Activated CD8-positive, alpha-beta T cell treated with anti-CD3 and anti-CD28 coated beads for 36 hours (primary cell): ENCODE measurements at places on chromosomes 5 and 9.

DNA sequence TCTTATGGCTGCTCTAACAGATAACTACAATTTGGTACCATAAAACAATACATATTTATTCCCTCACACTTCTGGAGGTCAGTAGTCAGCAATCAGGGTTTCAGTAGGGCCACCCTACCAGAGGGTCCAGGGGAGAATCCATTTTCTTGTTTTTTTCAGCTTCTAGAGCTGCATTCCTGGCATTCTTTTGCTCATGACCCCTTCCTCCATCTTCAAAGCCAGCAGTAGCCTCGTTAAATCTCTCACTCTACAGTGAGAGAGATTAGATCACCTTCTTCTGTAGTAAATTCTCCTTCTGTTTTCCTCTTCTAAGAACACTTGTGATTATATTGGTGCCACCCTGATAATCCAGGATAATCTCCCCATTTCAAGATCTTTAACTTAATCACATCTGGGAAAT lies 187.4 kb downstream of the RFK start:
- H3K27me3 ChIP-seq: peaks cover 3% of the 10 kb centered on the region
- no peaks in the 10 kb centered on the region for H3K36me3 ChIP-seq
- H3K27ac ChIP-seq: no peak overlapping the region

GRCh38 chr5:160473681-160474080 lies 52.0 kb downstream of the PTTG1 start:
- no peak for DNase-seq
- peaks cover 61% of the 10 kb centered on the region for H3K4me1 ChIP-seq
- H3K4me3 ChIP-seq: peak overlapping the region; percentile 45

GRCh38 chr5:37814699-37815098 lies 25.1 kb downstream of the GDNF start:
- H3K36me3 ChIP-seq: no peaks in the 10 kb centered on the region
- no peak overlapping the region for H3K27ac ChIP-seq
- no peaks in the 10 kb centered on the region for H3K4me1 ChIP-seq
- H3K27me3 ChIP-seq: peaks cover 1% of the 10 kb centered on the region

DNA sequence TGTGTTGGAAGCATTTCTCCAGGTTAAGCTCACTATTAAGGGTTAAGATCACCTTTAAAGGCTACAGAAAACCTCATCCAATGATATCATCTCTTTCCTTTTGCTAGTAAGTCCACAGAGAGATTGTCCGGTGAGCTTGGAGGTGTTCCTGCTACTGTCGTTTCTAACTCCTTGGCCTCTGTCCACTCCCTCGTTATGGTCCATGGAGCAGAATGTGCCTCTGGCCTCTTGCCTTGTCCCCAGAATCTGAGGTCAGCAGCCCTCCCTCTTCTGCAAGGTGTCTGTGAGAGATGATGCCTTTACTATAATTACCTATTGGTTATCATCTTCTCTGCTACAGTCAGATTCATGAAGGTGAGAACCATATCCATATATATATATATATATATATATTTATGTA lies 15.0 kb downstream of the ORM2 start:
- H3K27me3 ChIP-seq: no peaks in the 10 kb centered on the region
- no peak overlapping the region for H3K4me3 ChIP-seq
- H3K27ac ChIP-seq: peak overlapping the region; percentile 84
- DNase-seq: no peak
- peaks cover 49% of the 10 kb centered on the region for H3K4me1 ChIP-seq

DNA sequence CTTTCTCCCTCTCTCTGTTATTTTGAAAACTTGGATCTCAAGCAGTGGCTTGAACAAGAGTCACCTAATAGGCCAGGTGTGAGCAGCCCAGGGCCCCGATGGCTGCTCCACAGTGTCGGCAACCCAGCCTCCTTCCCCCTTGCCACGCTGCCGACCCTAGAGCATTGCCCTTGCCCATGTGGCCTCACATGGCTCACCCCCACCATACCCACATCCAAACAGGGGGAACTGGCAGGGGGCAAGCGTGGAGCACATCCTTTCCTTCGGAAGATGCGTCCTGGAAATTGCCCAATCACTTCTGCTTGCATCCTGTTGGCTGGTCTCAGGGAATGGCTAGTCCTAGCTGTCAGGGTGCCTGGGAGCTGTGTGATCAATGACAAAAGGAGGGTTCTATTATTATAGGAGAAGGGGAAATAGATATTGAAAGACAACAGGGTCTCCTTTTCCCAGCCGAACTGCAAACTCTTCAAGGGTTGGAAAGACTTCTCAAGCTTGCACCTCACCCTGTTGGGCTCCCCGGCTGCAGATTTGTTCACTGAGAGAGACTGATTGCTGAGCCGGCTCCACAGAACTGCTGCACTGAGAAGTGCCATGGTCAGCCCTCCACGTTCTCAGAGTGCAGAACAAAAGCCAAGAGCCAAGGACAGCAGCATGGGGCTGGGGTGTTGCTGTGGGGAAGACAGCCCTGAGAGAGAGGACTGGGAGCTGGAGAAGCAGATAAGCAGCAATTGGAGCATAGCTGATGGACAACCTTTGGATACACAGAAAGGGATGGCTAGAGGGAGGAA lies 8.3 kb upstream of the TIFAB start:
- DNase-seq: no peak
- peaks cover 13% of the 10 kb centered on the region for H3K27me3 ChIP-seq
- no peak overlapping the region for H3K4me3 ChIP-seq

GRCh38 chr5:58974083-58974482 lies 391.2 kb downstream of the RAB3C start:
- no peak for DNase-seq
- no peaks in the 10 kb centered on the region for H3K27me3 ChIP-seq
- no peak overlapping the region for H3K27ac ChIP-seq
- H3K36me3 ChIP-seq: peaks cover 52% of the 10 kb centered on the region
- peaks cover 5% of the 10 kb centered on the region for H3K4me1 ChIP-seq

DNA sequence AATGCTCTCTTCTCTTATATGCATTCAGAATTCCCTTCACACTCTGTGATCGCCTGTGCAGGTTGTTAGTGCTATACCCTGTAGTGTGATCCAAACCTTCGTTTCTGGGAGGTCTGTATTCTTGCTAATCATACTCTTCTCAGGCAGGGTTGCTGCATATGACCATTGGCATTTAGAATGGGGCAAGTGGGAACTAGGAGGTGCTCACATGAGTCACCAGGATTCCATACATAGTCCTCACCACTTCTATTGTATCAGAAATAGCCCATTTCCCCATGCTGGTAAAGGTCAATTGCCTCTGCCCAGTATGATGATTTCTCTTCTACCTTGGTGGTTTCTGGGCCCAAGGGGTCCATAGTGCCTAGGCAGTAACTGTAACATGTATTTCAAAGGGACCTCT lies 443.5 kb upstream of the CDH6 start:
- no peak for DNase-seq
- H3K36me3 ChIP-seq: no peaks in the 10 kb centered on the region
- no peaks in the 10 kb centered on the region for H3K4me1 ChIP-seq
- H3K4me3 ChIP-seq: no peak overlapping the region
- no peaks in the 10 kb centered on the region for H3K27me3 ChIP-seq

DNA sequence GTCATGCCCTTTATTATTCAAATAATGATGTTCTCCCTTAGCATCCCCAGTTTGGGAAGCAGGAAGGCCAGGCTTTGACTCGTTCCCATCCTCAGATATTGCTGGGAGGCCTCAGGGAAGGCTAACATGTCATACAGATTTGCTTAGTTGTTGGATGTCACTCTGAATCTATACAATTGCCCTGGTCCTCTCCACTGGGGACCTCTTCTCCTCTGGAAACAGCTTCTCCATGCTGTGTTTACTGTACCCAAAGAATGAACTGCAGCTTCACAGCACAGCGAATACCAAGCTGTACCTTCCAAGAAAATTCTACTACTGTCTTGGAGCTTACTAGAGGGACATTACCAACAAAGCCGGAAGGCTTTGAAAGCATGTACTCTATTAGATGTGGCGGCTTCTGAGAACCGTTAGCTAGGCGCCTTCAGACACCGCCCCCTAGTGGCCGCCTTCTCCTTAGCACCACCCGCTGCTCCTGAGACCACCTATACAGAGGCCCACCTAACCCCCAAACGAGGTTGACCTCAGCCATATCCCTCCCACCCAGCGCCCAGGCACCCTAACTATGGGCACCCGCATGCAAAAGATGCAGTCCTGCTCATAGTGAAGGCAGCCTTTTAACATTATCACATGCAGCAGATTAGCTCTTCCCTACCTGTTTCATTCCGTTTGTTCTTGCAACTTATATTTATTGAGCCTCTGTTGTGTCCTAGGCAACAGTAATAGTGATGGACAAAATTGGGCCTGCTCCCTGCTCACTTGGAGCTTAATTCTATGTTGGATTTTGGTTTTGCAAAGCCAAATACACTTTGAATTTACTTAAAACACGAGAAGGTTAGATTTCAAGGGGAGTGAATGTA lies 34.9 kb upstream of the FOXI1 start:
- H3K27ac ChIP-seq: no peak overlapping the region
- H3K36me3 ChIP-seq: peaks cover 59% of the 10 kb centered on the region
- H3K4me3 ChIP-seq: no peak overlapping the region
- H3K27me3 ChIP-seq: no peaks in the 10 kb centered on the region
- H3K4me1 ChIP-seq: no peaks in the 10 kb centered on the region

DNA sequence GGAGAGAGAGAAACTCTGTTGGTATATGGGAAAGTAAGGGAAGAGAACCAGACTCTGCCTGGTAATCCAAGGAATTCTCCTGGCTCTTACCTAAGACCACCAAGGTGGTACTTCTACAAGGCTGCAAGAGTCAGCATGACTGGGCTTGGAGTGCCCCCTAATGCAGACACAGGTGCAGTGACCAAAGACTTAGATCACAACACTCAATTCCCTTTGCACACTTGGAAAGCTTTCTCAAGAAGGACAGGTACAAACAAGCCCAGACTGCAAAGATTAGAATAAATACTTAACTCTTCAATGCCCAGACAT lies 25.2 kb downstream of the UGT3A2 start:
- H3K4me1 ChIP-seq: no peaks in the 10 kb centered on the region
- H3K27me3 ChIP-seq: peaks cover 5% of the 10 kb centered on the region
- H3K36me3 ChIP-seq: no peaks in the 10 kb centered on the region
- no peak overlapping the region for H3K27ac ChIP-seq
- no peak for DNase-seq

DNA sequence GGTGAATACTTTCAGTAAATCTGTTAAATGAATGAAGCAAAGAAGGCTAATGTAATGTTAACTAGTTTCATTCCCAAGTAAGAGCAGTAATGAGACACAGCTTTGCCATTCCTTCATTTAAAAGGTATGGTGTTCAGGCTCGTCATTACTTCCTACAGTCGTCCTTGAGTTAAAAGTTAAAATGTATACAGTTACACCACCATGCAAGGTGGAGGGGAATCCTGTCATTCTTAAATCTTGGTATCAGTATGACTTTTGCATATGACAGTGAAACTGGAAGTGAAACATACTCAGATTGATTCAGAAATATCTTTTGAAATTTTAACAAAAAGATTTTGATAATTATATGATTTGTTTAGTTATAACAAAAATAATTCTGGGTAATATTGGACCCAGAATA lies 25.9 kb downstream of the MTRR start:
- H3K27ac ChIP-seq: peak overlapping the region; percentile 5
- H3K4me3 ChIP-seq: no peak overlapping the region
- no peaks in the 10 kb centered on the region for H3K27me3 ChIP-seq
- no peak for DNase-seq

GRCh38 chr5:90326995-90327394 lies 82.6 kb downstream of the CETN3 start:
- H3K4me3 ChIP-seq: no peak overlapping the region
- H3K4me1 ChIP-seq: no peaks in the 10 kb centered on the region
- no peak for DNase-seq

DNA sequence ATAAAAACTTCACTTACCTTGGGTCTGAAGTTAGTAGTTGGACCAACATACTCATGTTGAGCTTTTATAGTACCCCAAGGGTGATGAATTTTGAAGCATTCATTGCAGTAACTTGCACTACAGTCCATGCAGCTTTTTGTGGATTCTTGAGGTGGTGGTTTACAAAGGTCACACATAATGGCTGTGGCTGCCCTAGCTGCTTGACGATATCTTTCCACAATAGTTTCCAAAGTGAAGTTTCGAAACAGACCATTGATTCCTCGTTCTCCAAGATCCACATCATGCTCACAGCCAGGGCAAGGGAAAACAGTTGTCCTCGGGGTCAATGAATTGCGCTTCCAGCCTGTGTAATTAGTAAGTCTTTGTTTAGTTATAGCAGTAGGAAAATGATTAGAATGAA lies 22.7 kb downstream of the TRIM36 start:
- H3K27me3 ChIP-seq: peaks cover 10% of the 10 kb centered on the region
- no peak overlapping the region for H3K27ac ChIP-seq
- no peaks in the 10 kb centered on the region for H3K36me3 ChIP-seq
- no peak for DNase-seq
- no peak overlapping the region for H3K4me3 ChIP-seq

DNA sequence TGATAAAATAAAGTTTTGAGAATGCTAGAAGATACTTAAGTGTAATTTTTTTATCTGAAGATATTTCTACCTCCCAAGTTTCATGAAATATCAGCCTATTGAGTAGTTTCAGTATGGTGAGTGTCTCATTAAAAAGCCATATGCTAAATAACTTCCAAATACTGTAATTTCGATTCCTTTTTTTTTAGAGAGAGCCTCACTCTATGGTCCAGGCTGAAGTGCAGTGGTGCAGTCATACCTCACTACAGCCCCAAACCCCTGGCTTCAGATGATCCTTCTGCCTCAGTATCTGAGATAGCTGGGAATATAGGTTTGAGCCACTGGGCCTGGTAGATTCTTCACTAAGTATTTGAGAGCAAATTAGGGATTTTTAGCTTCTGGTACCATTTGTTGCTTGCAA lies 24.5 kb downstream of the CDC42SE2 start:
- peaks cover 69% of the 10 kb centered on the region for H3K4me1 ChIP-seq
- peak overlapping the region; percentile 94 for H3K27ac ChIP-seq
- H3K36me3 ChIP-seq: peaks cover 43% of the 10 kb centered on the region
- H3K4me3 ChIP-seq: peak overlapping the region; percentile 62

DNA sequence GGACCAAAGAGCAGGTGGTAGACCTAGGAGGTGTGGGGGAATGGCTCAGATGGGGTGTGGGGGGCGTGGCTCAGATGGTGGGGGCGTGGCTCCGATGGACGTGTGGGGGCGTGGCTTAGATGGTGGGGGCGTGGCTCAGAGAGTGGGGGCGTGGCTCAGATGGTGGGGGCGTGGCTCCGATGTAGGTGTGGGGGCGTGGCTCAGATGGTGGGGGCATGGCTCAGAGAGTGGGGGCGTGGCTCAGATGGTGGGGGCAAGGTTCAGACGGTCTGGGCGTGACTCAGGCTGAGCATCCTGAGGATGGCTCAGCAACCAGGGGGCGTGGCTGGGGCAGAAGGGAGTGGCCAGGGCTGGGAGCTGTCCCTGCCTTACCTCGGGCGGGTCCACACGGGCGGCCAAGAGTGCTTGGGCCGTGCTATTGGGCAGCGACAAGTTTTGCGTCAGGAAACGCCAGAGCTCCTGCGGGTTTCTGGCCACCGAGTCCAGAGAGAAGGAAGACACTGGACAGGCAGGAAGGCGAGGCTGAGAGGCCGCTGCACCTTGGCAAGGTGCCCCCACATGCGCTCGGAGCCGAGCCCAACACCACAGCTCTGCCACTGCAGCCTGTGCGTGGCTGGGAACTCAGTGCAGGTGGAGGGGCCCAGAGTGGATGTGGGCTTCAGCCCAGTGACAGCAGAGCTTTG lies 5.9 kb downstream of the ABCA2 start:
- no peak overlapping the region for H3K4me3 ChIP-seq
- no peak overlapping the region for H3K27ac ChIP-seq
- H3K36me3 ChIP-seq: no peaks in the 10 kb centered on the region
- peak; percentile 91 for DNase-seq
- H3K27me3 ChIP-seq: no peaks in the 10 kb centered on the region

GRCh38 chr5:52139888-52140615 lies 647.7 kb upstream of the ITGA1 start:
- no peaks in the 10 kb centered on the region for H3K27me3 ChIP-seq
- H3K36me3 ChIP-seq: no peaks in the 10 kb centered on the region
- H3K4me1 ChIP-seq: no peaks in the 10 kb centered on the region
- H3K27ac ChIP-seq: no peak overlapping the region
- H3K4me3 ChIP-seq: no peak overlapping the region
